ENCODE measurements at places on chromosomes 13 and 19. TPM values are rescaled to one million over a fixed set of nuclear protein-coding genes. Genes with fewer than 3 reads are reported as not detected.

SHISA7 gene
- total RNA-seq = 0.25 TPM

DNA sequence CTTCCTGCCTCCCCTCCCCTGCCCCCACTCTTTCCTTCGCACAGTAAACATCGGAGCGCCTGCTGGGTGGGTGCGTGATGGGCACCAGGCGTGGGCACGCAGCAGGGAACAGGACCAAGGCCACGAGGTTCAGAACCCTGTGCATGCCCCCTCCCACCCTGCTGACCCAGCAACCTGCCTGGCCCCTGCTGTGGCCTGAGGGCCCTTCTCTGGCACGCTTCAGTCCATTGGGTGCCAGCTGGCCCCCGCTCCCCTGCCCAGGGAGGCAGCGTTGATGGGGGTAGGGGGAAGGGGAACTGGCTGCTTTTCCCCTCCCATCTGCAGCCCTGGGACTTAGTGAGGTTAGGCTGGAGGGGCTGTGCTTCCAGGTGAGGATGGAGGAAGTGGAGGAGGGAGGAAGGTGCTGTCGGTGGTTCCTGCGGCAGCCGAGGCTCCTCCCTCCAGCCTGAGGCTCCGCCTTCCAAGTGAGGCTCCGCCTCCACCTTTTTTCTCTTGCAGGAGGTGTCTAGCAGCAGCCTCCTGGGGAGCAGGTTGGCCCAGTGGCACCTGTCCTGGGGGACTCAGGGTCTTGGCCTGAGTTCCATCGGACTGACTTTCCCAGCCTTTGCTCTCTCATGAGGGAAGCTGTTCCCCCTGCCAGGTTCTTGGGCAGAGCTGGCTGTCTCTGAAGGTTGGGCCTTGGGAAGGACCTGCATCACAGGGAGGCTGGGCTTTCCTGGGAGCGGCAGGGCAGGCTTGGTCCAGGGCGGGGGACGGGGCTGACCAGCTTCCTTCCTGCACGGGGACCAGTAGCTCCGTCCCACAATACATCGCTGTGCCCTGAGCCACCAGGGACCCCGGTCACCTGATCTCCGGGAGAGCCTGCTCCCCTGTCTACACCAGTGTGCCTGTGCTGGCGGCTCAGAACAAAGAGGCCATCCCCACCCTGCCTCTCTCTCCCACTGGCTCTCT is 7.3 kb downstream of the PIAS4 start:
- DNase-seq = no peak

DNA sequence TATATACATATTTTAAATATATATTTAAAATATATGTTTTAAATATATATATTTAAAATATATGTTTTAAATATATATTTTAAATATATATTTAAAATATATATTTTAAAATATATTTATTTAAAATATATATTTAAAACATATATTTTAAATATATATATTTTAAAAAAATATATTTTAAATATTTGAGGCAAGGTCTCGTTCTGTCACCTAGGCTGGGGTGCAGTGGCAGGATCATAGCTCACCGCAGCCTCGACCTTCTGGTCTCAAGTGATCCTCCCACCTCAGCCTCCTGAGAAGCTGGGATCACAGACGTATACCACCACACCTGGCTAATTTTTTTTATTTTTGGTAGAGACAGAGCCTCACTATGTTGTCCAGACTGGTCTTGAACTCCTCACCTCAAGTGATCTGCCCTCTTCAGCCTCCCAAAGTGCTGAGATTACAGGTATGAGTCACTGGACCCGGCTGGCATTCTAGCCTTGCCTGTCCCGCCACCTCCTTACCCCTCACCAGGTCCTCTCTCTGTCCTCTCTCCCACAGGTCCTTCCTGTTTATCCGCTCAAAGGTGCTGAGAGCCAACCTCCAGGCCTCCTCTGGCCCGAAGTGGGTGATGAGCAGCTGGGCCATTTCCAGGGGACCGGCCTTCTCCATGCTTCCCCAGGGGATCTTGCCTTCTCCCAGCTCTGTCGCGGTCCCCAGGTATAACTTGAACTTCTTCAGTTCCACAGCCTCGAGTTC is 564 bp downstream of the NLRP12 start:
- no peak for DNase-seq

DNA sequence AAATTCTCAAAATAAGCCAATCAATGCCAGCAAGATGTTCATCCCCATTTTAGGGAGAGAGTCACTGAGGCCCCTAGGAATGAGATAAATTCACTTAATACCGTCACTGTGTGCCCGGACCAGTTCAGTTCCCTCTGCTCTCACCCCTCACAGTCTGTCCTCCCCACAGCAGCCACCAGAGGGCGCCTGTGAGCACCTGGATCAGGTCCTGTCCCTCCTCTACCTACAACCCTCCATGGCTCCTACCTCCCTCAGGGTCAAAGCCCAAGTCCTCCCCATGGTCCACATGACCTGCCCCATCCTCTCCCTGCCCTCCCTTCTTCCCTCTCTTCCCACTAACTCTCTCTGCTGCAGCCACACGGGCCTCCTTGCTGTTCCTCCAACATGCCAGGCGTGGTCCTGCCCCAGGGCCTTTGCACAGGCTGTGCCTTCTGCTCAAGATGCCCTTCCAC is 42.0 kb upstream of the NFIC start:
- no peak for DNase-seq

DNA sequence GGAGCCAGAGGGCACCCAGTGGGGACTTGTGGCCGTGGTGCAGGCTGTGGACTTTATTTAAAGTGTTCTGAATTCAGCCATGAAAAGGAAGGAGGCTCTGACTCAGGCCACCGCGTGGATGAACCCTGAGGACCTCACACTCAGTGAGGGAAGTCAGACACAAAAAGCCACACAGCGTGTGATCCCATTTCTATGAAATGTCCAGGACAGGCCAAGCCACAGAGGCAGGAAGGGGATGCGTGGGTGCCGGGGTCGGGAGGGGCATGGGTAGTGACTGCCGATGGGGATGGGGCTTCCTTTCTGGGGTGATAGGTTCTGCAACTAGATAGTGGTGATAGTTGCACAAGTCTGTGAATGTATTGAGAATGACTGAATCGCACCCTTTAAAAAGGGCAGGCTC is 8.7 kb upstream of the ZBTB7A start:
- no peak for DNase-seq

DNA sequence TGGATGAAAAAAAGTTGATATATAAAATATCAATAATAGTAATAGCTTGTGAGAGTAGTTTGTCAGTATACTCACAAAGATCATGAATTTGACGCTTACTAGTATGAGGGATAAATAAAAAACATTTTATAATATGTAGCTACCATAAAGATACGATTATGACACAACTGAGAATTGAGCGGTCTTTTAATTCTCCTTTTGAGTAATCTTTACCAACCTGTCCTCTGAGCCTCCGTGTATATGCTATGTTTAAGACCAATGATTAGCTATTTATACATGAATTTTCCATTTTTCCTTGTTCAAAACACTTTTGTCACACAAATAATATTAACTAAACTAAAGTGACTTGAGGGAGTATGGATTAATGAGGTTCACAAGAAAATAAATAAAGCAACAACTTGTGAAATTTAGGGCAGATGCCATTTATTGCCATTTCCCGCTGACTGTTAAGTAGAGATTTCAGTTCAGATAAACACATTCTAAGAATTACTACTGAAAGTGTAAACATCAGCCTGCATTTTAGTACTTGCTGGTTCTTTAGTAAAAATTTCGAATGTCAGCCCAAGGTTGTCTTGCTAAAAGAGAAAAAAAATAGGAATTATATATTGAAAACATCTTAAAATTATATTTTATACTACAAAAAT is 6.2 kb upstream of the IRS2 start:
- DNase-seq = no peak

GRCh38 chr13:72599178-72599743 is 128.2 kb downstream of the MZT1 start:
- DNase-seq = no peak

DNA sequence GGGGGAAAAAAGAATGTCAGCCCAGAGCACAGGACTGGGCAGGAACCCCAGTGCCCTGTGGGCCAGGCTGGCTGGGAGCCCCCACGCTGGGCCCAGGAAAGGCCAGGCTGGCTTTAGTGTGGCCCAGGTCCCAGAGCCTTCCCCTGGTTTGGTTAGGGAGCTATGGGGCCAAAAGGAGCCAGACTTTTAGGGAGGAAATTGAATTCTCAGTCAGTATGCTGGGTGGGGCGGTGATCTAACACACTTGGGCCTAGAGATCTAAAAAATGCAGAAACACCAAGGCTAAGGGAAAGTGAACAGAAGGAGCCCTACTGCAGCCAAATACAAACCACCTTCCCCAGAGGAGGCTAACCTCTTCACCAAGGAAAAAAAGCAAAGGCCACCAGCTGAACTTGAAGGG is 137.5 kb downstream of the CRYL1 start:
- peak; percentile 58 for DNase-seq

GRCh38 chr13:48000559-48001113 is 437 bp downstream of the SUCLA2 start:
- DNase-seq = no peak

DNA sequence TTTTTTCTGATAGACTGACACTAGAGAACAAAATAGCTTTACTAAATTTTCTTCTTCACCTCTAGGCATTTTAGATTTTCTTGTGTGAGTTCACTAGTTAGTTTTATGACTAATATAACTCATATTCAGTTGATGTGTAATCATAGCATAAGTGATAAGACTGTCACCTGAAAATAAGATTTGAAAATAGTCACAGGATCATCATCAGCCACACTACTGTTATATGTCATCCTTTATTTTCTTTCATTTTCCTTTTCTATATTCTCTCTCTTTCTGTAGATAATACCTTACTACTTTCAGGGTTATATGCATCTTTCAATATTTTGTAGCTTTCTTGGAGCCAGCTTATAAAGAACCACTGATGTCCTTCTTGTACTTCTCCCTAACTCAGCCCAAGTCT is 292.6 kb downstream of the TDRD3 start:
- DNase-seq = no peak

DNA sequence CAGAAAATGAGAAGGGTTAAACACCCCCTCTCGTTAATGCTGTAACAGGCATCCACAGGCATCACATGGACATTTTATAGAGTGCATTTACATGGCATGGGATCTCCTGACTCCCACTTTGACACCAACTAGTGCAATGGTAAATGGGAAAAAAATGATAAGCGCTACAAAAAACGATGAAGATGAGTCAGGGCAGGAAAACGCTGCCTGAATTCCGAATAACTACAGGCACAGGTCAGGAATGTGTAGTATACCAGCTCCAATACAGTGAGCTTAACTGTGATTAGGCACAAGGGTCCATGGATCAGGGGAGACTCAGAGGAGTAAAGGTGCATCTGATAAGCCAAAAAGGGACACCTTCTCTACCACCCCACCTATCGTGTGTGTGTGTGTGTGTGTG is 223.6 kb downstream of the FOXO1 start:
- no peak for DNase-seq

DNA sequence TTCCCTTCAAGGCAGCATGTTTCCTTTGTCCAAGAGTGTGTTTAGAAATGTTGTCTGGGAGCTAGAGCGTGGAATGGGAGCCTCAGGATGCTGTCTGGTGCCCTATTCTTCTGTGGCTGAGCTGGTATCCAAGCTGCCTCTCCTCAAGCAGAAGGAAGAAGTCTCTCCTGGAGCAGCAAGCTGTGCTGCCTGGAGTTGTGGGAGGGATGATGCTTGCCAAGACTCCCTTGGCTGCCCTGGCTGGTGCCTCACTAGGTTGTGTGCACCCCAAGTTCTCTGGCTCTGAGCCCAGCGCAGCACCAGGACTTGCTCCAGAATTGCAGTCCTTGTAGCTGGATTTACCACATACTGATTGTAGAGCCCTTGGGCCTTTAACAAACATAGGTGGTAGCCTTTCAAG is 4.7 kb upstream of the CYP4F3 start:
- no peak for DNase-seq

DNA sequence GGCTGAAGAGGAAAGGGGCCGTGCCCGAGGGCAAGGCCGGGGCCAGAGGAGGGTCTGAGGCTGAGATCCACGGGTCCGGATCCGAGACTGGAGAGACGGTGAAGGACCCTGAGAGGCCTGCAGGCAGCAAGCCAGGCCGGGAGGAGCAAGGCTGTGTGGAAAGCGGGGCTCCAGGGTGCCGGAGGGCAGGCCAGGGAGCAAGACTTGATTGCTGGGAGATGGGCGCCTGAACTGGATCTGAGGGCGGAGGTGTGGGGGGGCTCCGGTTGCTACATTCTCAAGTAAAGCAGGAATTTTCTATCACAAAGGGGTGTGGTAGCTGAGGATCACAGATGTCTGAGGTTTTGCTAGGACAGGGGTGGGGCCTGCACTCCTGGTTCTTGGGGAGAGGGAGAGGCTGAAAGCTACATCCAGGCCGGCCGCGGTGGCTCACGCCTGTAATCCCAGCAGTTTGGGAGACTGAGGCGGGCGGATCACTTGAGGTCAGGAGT is 3.8 kb downstream of the MAMSTR start:
- DNase-seq = no peak

DNA sequence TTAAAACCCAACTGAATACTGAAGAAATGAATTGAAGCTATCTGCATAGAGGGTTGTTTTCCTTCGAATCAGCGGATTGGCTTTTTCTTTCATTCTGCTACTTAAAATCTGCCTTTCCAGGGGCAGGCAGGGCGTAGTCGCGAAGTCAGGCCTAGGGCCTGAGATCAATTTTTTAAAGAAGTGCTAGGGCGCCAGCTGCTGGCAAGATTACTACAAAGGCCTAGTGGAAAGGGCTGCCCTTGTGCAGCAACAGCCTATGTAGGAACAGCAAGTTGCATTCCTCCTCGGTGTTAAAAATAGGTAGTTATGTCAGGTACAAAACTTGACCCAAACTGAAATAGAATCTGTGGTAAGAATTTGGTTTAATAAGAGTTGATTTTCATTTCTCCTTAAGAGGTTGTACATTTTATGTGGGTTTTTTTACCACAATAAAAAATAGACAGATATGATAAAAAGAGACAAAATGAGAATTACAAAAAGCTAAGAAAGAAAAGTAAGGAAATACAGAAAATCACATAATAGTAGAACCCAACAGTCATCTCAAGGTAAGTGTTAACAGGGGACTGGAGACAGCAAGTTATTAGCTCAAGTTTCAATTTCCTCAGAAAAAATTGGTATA is 9.5 kb upstream of the URAD start:
- DNase-seq = no peak

GRCh38 chr13:66402066-66402465 is 828.1 kb downstream of the PCDH9 start:
- no peak for DNase-seq

SMAD9 gene
- total RNA-seq = 13.5 TPM

DNA sequence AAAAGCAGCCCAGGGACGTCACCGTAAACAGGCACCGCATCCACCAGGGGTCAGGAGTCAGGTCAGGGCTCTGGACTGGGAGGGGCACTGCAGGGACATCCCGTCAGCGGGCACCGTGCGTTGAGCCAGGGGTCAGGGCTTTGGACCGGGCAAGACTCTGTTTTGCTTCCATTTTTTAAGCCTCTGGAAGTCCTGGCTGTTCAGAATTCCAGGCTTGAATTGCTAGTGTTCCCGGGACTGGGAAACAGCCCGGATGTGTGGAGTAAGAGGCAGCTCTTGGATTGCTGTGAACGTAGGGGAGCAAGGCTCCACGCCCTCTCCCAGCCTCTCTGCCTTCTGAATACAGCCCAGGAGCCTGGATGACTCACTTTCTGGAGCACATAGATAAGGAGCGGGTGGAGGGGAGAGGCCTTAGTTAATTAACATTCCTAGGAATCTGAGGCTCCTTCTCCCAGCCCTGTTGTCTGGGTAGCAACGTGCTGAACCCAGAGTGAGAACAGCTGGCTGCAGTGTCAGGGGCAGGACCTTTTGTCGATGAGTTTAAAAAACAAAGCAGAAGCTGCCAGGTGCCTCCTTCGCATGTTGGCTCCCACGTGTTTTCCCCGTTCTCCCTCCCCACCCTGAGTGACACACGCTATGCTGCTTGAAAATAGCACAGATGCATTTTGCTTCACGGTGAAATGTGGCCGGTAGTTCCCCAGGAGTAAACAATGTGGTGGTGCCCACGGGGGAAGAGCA is 21.9 kb downstream of the ATP11A start:
- no peak for DNase-seq

- no peak for DNase-seq
Observed at GRCh38 chr13:98429977-98430736, 146.8 kb downstream of the STK24 start.
